ENCODE measurements at places on chromosomes 16 and 17. TPM values are rescaled to one million over a fixed set of nuclear protein-coding genes. Genes with fewer than 3 reads are reported as not detected.

FA2H gene
- total RNA-seq, result 0.31 TPM

CCL5 gene
- total RNA-seq, result 8.6 TPM

ABCA8 gene
- total RNA-seq, result 80.6 TPM

DPEP2 gene
- total RNA-seq, result 2.7 TPM

ETV4 gene
- total RNA-seq, result 7.0 TPM

PTX4 gene
- 0.21 TPM for total RNA-seq

DYNLL2 gene
- 51.0 TPM for total RNA-seq

P2RX5 gene
- 13.5 TPM for total RNA-seq

CHRNE gene
- total RNA-seq, result 36.8 TPM

C16orf54 gene
- total RNA-seq, result 1.3 TPM

CSH1 gene
- not detected for total RNA-seq

DGKE gene
- 4.7 TPM for total RNA-seq

SLC38A8 gene
- not detected for total RNA-seq

CTRB1 gene
- total RNA-seq, result 0.39 TPM

AOC2 gene
- 3.8 TPM for total RNA-seq

CALB2 gene
- 25.9 TPM for total RNA-seq

KRT222 gene
- total RNA-seq, result 1.3 TPM

TNFRSF17 gene
- total RNA-seq, result not detected

AOC3 gene
- total RNA-seq, result 56.6 TPM

ASPA gene
- 5.0 TPM for total RNA-seq

HASPIN gene
- total RNA-seq, result 0.16 TPM

TBC1D3D gene
- 0.41 TPM for total RNA-seq

All from left cardiac atrium (tissue), 4 donors.